Activated CD4-positive, alpha-beta T cell treated with anti-CD3 and anti-CD28 coated beads for 36 hours (primary cell): ENCODE measurements at places on chromosomes 11 and 22.

DNA sequence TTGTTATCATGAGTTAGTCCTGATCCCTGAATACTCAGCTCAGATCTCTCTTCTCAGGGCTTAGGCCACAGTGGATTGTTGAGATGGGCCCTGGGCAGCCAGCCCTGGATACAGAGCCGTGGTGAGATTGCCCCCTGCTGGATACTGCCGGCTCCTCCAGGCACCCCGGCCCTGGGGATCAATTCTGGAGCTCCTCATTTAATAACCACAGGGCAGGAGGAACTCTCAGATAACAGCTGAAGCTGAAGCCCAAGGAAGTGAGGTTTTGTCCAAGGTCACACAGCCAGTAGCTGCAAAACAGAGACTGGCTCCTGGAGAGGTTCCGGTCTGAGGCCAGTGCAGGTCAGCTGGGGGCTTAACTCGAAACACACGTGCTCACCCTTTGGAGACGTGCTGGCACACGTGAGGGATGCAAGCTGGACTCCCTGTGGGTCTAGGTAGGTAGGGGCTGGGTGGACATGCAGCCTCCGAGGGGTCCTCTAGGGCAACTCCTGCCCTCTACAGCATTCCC is 16.0 kb downstream of the USH1C start:
- H3K36me3 ChIP-seq: no peaks in the 10 kb centered on the region
- DNase-seq: peak; percentile 76
- no peaks in the 10 kb centered on the region for H3K4me1 ChIP-seq
- no peak overlapping the region for H3K4me3 ChIP-seq
- H3K27me3 ChIP-seq: peaks cover 2% of the 10 kb centered on the region

- H3K36me3 ChIP-seq: no peaks in the 10 kb centered on the region
- no peak overlapping the region for H3K27ac ChIP-seq
- H3K27me3 ChIP-seq: peaks cover 26% of the 10 kb centered on the region
- H3K4me3 ChIP-seq: no peak overlapping the region
- H3K4me1 ChIP-seq: peaks cover 5% of the 10 kb centered on the region
- peak; percentile 87 for DNase-seq
These were observed 37.6 kb downstream of the ZNF195 start for GRCh38 chr11:3341298-3341697.

- DNase-seq: no peak
- H3K4me1 ChIP-seq: peaks cover 32% of the 10 kb centered on the region
- H3K27me3 ChIP-seq: peaks cover 29% of the 10 kb centered on the region
- no peaks in the 10 kb centered on the region for H3K36me3 ChIP-seq
- no peak overlapping the region for H3K27ac ChIP-seq
These were observed 7.7 kb upstream of the FLI1 start for GRCh38 chr11:128686021-128686741.

DNA sequence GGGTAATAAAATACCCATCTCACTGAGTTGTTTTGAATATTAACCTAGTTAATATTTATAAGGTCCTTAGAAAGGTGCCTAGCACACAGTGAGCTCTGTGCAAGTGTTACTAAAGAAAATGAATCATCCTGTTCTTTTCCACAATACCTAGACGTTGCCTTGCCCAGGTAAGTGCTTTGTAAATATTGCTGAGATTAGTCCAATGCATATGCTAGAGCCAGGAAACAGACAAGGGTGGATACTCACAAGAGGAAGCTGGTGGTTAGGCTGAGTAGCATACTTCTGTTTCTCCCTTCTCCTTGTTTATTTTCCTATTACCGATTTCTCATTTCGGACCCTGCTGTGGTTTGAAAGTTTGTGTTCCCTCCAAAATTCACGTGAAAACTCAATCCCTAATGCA is 58.1 kb upstream of the BARX2 start:
- H3K36me3 ChIP-seq: no peaks in the 10 kb centered on the region
- H3K4me3 ChIP-seq: no peak overlapping the region
- no peak for DNase-seq
- peaks cover 5% of the 10 kb centered on the region for H3K4me1 ChIP-seq
- no peak overlapping the region for H3K27ac ChIP-seq

- H3K4me1 ChIP-seq: no peaks in the 10 kb centered on the region
- no peak overlapping the region for H3K4me3 ChIP-seq
- H3K27me3 ChIP-seq: peaks cover 15% of the 10 kb centered on the region
These were observed 425.5 kb downstream of the BRD1 start for GRCh38 chr22:49402169-49402568.
